ENCODE measurements at places on chromosomes 16 and 17. TPM values are rescaled to one million over a fixed set of nuclear protein-coding genes. Genes with fewer than 3 reads are reported as not detected.

DNA sequence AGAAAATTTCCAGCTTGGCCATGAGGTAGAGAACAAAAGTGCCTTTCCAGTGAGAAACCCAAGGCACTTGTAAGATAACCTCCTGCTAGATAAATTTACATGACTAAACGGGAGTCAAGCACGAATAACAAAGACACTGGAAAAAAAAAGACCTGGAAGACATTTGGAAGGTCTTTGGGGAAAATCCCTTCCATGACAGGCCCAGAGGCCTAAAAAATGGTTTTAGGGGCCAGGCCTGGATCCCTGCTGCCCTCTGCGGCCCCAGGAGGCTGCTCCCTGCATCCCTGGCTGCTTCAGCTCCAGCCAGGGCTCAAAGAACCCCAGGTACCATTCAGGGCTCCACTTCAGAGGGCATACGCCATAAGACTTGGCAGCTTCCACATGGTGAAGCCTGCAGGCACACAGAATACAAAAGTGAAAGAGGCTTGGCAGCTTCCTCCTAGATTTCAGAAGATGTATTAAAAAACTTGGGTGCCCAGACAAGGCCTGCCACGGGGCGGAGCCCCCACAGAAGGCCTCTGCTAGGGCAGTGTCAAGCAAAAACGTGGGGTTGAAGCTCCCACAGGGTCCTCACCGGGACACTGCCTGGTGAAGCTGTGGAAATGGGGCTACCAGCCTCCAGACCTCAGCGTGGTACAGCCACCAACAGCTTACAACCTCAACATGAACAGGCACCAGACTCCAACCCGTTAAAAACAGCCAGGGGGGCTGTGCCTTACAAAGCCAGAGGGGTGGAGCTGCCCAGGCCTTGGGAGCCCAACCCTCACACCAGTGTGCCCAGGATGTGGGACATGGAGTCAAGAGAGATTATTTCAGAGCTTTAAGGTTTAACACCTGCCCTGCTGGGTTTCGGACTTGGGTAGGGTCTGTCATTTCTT lies 77.1 kb downstream of the SDK2 start:
- no peak for DNase-seq

DNA sequence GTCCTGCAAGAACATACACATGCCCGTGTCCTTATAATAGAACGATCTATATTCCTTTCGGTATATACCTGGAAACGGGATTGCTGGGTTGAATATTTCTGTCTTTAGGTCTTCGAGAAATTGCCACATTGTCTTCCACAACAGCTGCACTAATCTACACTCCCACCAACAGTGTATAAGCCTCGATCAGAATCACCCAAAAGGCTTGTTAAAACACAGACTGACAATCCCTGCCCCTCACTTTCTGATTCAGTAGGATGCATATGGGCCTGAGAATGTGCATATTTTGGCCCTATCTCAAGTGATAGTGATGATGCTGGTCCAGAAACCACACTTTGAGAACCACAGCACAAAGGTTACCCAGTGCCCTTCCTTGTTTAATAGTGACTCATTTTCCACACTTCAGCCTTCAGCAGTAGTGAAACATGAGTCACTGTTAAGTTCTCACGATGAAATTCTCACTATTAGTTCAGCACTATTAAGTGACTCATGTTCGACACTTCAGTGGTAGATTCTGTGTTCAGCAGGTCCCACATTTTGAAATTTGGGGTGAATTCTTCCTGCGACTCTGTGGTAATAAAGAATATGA lies 215.6 kb downstream of the GRIN2A start:
- no peak for DNase-seq

DNA sequence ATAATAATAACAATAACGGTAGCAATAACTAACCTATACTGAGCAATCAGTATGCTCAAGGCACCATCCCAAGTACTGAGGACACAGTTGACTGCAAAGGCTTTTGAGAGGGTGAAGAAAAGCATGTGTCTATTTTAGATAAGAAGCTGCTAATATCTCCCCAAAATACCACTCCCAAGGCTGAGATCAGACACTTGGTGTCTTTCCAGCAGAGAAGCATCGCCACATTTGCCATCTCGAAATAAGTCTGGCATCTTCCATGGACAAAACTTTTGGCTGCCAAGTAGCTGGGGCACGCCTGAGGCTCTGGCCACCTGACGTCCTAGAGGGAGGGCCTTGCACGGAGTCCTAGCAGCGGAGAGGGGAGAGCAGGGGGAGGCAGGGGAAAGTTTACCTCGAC lies 39.0 kb downstream of the ZNF423 start:
- no peak for DNase-seq

- no peak for DNase-seq
These were observed 112.1 kb downstream of the UTP18 start for GRCh38 chr17:51372345-51373004.

DNA sequence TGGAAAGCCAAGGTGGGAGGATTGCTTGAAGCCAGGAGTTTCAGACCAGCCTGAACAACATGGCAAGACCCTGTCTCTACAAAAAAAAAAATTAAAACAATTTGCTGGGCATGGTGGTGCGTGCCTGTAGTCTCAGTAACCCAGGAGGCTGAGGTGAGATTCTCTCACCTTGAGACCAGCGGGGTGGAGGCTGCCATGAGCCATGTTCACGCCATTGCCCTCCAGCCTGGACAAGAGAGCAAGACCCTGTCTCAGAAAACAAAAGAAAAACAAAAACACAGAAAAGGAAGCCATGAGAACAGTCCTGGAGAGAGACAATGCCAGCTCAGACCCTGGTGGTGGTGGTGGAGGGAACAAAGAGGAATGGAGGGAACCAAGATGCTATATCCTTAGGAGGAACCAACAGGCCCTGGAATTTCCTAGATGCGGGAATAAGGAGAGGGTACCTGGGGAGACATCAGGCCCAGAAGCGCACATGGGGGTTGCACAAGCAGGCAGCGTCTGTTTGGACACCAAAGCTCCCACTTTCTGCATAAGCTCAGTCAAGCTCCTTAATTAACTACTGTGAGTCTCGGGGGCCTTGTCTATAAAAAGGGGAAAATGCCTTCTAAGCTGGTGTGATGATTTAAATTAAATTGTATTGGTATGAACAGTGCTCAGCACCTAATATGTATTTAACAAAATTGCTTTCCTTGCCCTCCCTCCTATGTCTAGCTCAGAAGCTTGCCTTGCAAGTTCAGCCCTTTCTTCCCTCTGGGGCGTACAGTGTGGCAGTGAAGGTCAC lies 143.8 kb downstream of the CCT6B start:
- DNase-seq: no peak

- DNase-seq: no peak
These were observed 4.9 kb downstream of the WSCD1 start for GRCh38 chr17:6075050-6075449.

- no peak for DNase-seq
These were observed 2.0 kb upstream of the CDH8 start for GRCh38 chr16:62038225-62038624.

GRCh38 chr17:59093702-59094231 lies 12.9 kb downstream of the TRIM37 start:
- peak; percentile 7 for DNase-seq

- no peak for DNase-seq
These were observed 277.8 kb upstream of the CDH5 start for GRCh38 chr16:66088681-66089080.

- no peak for DNase-seq
These were observed 8.1 kb downstream of the CD300LG start for GRCh38 chr17:43855061-43855460.

DNA sequence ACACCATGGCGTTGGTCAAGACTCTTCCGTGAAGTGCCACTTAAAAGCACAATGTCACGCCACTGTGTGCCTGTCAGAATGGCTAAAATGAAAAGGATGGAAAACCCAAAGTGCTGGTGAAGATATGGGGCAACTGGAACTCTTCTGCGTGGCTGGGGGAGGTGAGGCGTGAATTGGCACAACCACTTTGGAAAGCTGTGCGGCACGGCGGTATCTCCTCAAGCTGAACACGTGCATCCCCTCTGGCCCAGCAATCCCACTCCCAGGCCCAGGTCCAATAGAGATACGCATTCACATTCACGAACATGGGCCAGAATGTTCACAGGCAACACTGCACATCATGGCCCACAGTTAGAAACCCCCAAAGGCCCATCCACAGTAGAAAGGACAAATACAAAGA lies 8.9 kb downstream of the DUSP3 start:
- DNase-seq: no peak

DNA sequence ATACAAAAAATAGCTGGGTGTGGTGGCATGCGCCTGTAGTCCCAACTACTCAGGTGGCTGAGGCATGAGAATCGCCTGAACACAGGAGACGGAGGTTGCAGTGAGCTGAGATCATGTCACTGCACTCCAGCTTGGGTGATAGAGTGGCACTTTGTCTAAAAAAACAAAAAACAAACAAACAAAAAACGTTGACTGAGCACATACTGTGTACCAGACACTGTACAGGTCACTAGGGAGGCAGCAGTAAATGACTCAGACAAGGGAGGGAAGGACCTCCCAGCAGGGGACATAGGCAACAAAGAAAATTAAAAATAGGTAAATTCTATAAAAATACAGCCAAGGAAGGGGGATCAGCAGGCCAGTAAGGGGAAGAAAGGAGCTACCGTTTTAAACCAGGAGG lies 64.3 kb downstream of the SOCS1 start:
- DNase-seq: no peak

DNA sequence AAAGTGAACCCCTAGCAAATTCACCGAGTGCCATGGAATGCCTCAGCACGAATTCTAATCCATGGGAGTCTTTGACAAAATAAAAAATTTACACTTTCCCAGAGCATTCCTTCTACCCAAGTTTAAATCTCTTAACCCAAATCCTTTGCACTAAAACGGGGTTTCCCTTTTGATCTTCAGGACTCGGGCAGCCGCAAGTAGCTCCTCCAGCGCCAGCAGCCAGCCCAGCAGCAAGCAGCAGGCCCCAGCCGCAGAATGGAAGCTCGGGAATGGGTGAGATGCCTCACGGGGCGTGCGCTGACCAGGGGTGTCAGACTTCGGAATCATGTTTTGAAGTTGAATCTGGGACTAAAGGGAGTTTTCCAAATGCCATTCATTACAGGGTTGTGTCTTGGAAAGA lies 42.4 kb downstream of the RPA1 start:
- no peak for DNase-seq

DNA sequence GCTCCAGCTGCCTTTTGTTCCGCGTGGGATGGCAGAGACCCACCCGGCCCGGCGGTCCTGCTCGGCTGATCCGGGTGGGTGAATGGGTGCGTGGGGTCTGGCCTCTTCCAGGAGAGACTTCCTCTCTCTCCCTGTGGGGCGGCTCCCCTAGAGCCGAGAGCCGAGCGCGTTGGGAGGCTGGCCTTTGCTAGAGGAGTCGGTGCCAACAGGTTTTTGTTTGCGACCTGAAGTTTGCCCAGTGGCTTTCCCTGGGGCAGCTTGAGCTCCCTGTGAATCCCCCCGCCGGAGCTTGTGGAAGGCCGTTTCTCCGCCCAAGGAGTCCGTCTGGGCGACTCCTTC lies 970 bp downstream of the EPN2 start:
- DNase-seq: no peak

GRCh38 chr17:28166478-28166877 lies 124.0 kb downstream of the NLK start:
- no peak for DNase-seq

DNA sequence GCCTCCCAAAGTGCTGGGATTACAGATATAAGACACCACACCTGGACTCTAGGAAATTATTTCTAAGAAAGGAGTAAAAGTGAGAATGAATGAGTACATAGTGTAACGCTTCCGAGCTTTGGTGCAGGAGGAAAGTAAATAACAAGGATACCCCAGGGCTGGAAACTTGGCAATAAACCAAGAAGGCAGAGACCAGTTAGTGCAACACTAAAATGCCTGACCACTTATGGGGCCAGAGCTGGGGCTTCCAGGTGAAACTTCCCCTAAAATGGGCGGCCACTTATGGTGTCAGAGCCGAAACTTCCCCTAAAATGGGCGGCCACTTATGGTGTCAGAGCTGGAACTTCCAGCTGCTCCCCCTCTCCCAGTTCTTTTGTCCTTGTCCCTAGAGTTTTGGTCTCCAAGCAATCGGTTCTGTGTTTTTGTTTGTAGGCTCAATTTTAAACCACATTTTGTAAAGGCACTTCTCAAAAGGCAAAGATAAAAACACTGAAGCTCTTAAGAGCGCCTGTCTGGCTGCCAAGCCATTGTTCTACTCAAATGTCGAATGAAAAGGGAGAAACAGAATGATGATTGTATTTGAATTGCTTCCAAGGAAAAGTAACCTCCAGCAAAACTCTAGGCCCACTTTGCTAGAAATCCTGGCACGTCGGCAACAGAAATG lies 63.9 kb downstream of the NXN start:
- DNase-seq: peak; percentile 41

GRCh38 chr17:72165867-72166439 lies 45.1 kb downstream of the SOX9 start:
- DNase-seq: no peak

- DNase-seq: no peak
These were observed 25.6 kb downstream of the SOX9 start for GRCh38 chr17:72146371-72146770.

- DNase-seq: no peak
These were observed 18.6 kb downstream of the ALOX12B start for GRCh38 chr17:8068736-8069586.

- no peak for DNase-seq
These were observed 450.3 kb upstream of the PSMD7 start for GRCh38 chr16:73846356-73846755.

TMEM231 gene
- polyA plus RNA-seq: 7.6 TPM

ASIC2 gene
- polyA plus RNA-seq: 9.3 TPM

TMEM238L gene
- 3.5 TPM for polyA plus RNA-seq

TIMP2 gene
- polyA plus RNA-seq: 89.2 TPM

RPL19 gene
- 2,491 TPM for polyA plus RNA-seq

INO80E gene
- polyA plus RNA-seq: 60.5 TPM

C16orf54 gene
- 1.5 TPM for polyA plus RNA-seq

Measured in large intestine (tissue), 12 donors.